Vagina (tissue), 2 donors: ENCODE measurements at places on chromosomes 16 and 17.
A peak's percentile ranks its signal among the peaks of the same experiment; 100 is the strongest.

DNA sequence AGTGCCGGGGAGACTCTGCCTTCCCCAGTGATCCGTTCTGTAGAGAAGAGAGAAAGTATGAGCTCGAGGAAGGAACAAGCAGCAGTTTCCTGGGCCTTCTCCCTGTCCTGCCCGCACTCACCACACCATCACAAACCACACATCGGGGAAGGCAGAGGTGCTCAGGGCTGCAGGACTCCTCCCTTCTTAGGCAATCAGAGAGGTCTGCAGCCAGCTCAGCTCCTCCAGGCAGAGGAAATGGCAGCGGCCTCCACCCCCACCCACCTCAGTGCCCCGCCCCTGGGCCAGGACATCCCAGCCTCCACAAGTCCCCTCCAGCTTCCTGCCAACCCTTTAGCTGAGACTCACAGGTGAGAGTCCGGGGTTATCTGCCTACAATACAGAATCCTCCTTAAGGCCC is 2.0 kb downstream of the ZNF319 start:
- no peak for DNase-seq
- H3K27ac ChIP-seq, result no peak overlapping the region
- H3K27me3 ChIP-seq, result no peaks in the 10 kb centered on the region
- H3K4me1 ChIP-seq, result peaks cover 46% of the 10 kb centered on the region

DNA sequence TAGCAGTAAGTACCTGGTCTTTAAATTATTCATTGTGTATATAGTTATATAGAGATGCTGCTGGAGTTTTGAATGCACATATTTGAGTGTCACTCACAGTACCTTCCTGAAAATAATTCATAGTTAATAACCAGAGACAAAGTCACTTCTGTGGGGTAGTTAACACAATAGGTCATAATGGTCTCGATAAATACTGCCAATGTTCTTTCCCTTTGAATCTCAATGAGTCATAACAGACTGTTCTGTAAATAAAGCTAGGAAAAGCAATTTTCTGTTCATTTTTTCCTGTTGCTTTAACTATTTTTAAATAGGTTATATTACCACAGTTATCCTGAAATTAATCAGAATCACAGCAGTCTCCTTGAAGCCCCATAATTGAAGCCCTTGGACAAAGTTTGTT is 87.2 kb downstream of the MAP2K4 start:
- H3K27me3 ChIP-seq, result no peaks in the 10 kb centered on the region
- H3K36me3 ChIP-seq, result peaks cover 3% of the 10 kb centered on the region
- no peak for DNase-seq
- no peaks in the 10 kb centered on the region for H3K4me1 ChIP-seq
- H3K27ac ChIP-seq, result no peak overlapping the region
- H3K4me3 ChIP-seq, result no peak overlapping the region

DNA sequence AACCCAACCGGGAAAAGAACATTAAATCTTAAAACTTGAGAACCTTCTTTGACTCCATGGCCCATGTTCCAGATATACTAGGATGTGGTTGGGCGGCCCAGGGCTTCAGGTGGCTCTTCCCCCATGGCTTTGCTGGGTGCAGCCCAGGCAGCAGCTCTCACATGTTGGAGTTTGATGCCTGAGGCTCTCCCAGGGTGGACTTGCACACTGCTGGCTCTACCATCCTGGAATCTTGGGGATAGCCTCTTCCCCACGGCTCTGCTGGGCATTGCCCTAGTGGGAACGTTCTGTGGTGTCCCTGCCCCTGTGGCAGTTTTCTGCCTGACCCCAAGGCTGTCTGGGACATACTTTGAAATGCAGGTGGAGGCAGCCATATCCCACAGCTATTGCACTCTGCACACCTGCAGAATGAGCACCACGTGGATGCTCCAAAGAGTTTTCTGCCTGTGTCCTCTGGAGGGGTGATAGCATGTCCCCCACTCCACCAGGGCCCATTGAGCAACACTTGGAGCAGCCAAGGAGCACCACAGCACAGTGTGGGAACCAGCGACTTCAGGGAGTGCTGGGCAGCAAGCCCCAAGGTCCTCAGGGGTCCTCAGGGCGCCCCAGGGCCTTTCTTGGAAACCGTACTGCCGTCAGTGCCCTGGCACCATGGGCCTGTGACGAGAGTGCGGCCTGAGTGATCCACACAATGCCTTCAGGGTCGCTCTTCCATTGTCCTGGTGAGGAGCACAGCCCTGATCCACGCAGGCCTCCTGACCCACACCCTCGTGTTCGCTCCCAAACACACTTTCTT is 70.8 kb downstream of the GOSR1 start:
- no peaks in the 10 kb centered on the region for H3K27me3 ChIP-seq
- no peak overlapping the region for H3K4me3 ChIP-seq
- no peak overlapping the region for H3K27ac ChIP-seq
- no peaks in the 10 kb centered on the region for H3K4me1 ChIP-seq
- peak; percentile 42 for DNase-seq

DNA sequence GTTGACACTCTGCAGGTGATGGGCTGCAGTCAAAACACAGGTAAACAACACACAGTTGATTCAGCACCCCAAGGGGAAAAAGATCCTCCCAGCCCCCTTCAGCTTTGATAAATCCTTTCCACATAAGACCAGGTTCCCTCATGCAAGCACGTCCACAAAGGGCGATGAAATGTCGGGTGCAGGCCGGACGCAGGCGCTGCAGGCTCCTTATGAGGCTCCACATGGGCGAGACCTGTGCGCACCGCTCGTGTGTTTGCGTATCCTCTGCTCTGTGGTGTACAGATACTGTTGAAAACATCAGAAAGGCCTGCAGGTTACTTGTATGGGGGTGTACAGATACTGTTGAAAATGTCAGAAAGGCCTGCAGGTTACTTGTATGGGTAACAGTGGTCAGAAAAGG is 14.4 kb upstream of the ZNF750 start:
- H3K4me3 ChIP-seq, result no peak overlapping the region
- peaks cover 5% of the 10 kb centered on the region for H3K4me1 ChIP-seq
- H3K36me3 ChIP-seq, result no peaks in the 10 kb centered on the region
